Activated CD8-positive, alpha-beta T cell treated with anti-CD3 and anti-CD28 coated beads for 36 hours (primary cell): ENCODE measurements at places on chromosomes 1 and 21. TPM values are rescaled to one million over a fixed set of nuclear protein-coding genes. Genes with fewer than 3 reads are reported as not detected.

The FPGT gene
- total RNA-seq = 7.2 TPM

The SLC9C2 gene
- total RNA-seq = not detected

The AGL gene
- total RNA-seq = 14.5 TPM

The DIRAS3 gene
- 0.18 TPM for total RNA-seq

The CAMK2N1 gene
- 0.67 TPM for total RNA-seq

The ADGRL4 gene
- not detected for total RNA-seq

The KCNT2 gene
- not detected for total RNA-seq

The TMEM125 gene
- 0.81 TPM for total RNA-seq

The CD1E gene
- total RNA-seq = not detected

The ARMH1 gene
- total RNA-seq = 162 TPM

The MAP3K21 gene
- 2.7 TPM for total RNA-seq

The FCRLB gene
- 0.49 TPM for total RNA-seq

The F3 gene
- total RNA-seq = not detected

The KRTAP21-1 gene
- total RNA-seq = not detected

The GUCA2A gene
- total RNA-seq = not detected

The OR10R2 gene
- not detected for total RNA-seq
